ENCODE measurements at places on chromosomes 4 and X. TPM values are rescaled to one million over a fixed set of nuclear protein-coding genes. Genes with fewer than 3 reads are reported as not detected.
A peak's percentile ranks its signal among the peaks of the same experiment; 100 is the strongest.

GRCh38 chr4:140154572-140154891 is 548 bp upstream of the MAML3 start:
- DNase-seq: no peak

- no peak for DNase-seq
These were observed 414.2 kb upstream of the DIPK2B start for GRCh38 chrX:45614853-45615252.

DNA sequence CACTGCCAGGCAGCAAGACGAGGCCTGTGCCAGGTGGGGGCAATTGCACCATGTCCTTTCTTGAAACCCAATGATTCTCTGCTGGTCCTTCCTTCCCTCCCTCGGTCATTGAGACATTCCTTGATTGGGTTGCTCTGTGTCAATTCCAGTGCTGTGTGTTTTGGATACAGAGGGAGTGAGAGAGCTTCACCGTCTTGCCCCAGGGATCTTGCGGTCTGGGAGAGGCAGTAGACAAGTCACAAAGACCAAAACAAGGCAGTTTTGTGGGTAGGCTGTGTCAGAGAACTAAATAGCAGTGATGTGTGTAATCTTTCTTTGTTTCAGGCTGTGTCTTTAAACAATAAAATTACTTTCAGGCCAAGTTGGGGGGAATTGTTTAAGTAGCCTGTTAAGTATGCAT is 38.8 kb upstream of the TADA2B start:
- no peak for DNase-seq

DNA sequence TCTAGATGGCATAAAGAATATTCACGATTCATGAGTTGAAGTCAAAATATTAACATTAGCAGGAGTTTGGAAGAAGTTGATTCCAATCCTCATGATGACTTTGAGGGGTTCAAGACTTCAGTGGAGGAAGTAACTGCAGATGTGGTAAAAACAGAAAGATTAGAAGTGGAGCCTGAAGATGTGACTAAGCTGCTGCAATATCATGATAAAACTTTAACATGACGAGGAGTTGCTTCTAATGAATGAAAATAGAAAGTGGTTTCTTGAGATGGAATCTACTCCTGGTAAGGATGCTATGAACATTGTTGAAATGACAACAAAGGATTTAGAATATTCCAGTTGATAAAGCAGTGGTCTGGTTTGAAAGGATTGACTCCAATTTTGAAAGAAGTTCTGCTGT is 70.1 kb upstream of the TMLHE start:
- DNase-seq: no peak

GRCh38 chr4:24195991-24196736 is 306.3 kb upstream of the PPARGC1A start:
- no peak for DNase-seq

GRCh38 chr4:134702374-134702773 is 500.8 kb upstream of the PABPC4L start:
- no peak for DNase-seq

DNA sequence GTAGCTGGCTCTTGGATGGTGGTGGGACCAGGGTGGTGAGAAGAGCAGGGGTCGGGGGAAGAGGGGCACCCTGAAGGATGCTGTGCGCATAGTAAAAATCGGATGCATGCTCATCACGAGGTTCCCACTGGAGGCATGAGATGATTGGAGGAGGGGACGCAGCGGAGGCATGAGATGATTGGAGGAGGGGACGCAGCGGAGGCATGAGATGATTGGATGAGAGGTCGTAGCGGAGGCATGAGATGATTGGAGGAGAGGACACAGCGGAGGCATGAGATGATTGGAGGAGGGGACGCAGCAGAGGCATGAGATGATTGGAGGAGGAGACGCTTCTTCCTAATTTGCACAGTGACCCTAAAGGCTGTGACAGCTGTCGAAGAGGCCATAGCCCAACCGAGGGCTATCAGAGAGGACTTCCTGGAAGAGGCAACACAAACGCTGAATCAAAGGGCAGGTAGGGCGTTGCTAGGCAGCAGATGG is 106.7 kb downstream of the ADRA2C start:
- DNase-seq: no peak

- DNase-seq: no peak
These were observed 196.0 kb upstream of the DCAF8L1 start for GRCh38 chrX:28177202-28177601.

GRCh38 chrX:100931218-100931924 is 2.7 kb upstream of the XKRX start:
- no peak for DNase-seq

DNA sequence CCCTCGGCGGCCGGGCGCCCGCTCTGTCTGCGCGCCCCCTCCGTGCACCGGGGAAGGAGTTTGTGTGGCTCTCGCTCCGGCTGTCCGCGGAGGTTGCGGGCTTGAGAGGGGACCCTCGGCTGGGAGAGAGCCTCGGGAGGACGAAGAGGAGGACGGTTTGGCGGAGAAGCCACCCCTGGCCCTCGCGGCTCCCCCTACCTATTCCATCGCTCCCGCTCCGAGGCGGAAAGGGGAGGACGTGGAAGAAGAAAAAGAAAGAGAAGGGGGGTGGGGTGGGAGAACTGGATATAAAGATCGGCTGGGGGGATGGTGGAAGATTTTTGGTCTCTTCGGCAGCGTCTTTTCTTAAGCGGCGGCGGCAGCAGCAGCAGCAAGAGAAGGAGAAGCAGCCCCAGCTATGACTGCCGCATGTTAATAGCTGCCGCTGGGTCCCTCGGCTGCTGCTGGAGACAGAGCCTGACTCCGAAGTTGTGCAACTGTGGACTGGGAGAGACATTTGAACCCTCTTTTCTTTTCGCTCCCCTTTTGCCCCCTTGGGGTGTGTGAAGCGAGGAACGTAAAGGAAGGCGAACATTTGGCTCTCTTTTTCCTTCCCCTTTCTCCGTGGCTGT is 895 bp downstream of the ADGRL3 start:
- DNase-seq: peak; percentile 42

DNA sequence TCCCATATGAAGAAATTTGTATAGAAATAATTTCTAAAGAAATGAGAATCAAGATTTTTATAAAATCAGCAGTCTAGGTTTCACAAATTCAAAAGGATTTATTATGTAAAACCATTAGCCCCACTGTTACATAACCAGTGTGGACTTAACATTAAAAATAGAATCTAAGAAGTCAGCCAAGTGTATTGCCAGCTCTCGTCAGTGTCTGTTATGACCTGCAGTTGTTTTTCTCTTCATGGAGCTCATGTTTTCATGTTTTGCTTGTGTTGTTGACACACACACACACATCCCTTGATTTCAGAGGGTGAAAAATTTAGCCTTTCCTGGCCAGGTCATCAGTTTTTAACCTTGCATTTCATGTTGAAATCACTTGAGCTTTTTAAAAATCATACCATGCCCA is 39.5 kb downstream of the USP38 start:
- no peak for DNase-seq

DNA sequence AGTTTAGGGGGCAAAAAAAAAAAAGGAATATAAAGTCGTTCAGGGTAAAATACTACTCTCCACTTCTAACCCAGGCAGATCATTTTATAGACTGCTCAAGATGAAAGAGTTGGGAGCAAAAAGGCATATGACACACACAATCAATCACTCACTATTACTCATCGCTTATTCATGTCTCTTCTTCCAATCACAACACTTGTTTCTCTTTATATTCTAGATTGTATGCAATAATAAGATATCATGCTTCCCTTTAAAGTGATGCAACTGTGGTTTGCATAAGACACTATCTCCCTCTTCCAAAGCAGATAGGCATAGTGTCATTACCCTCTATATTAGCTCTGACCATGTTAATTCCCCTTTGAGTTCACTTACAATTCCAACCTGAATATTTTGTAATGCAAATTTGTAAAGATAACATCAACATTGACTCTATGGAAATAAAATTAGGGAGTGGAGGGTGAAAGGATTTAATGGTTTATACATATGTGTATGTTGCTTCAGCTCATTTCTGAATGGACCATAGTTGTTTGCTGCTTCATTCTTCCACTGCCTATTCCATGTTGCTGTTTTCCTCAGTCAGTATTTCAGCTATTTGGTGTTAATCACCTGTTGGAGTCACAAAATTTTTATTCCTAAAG is 154.9 kb upstream of the EPHA5 start:
- no peak for DNase-seq

DNA sequence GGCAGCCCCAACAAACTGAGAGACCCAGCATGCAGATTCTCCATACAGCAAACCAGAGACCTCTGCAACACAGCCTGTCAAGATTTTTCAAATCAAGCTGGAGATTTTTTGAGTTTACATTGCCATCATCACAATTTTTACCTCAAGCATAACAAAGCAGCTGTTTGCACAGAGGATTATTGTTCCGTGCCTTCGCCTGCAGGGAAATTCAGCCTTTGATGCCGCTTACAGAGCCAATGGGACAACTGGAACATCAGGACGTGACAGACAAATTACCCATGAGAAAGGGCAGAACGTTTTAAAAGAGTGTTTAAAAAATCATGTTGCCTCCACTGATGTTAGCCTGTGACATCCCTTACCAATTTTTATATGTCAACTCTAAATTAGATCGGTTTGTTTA is 363.7 kb downstream of the FBXW7 start:
- DNase-seq: no peak

- no peak for DNase-seq
These were observed 10.2 kb downstream of the NAT8L start for GRCh38 chr4:2069161-2069971.

- DNase-seq: no peak
These were observed 102.0 kb upstream of the PDLIM3 start for GRCh38 chr4:185637163-185637875.

DNA sequence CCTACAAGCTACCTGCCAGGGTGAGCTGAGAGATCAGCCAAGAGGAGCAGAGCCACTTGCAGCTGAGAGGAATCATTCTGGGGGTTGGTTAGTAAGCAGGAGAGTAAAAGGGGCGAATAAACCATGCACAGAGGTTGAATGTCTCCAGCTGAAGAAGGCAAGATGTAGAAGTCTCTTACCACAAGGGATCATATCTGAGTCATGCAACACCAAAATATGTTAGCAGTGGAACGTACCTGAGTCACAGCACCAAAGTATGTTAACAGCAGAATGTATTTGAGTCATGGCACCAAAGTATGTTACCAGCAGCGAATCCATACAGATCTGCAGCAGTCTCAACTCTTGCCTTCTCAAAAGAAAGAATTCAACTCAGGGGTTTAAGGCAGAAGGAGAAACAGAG is 29.9 kb downstream of the C4orf51 start:
- DNase-seq: no peak

GRCh38 chrX:103687073-103687695 is 685 bp upstream of the MORF4L2 start:
- DNase-seq: peak; percentile 89

- no peak for DNase-seq
These were observed 15.1 kb upstream of the REPS2 start for GRCh38 chrX:16931371-16931770.

DNA sequence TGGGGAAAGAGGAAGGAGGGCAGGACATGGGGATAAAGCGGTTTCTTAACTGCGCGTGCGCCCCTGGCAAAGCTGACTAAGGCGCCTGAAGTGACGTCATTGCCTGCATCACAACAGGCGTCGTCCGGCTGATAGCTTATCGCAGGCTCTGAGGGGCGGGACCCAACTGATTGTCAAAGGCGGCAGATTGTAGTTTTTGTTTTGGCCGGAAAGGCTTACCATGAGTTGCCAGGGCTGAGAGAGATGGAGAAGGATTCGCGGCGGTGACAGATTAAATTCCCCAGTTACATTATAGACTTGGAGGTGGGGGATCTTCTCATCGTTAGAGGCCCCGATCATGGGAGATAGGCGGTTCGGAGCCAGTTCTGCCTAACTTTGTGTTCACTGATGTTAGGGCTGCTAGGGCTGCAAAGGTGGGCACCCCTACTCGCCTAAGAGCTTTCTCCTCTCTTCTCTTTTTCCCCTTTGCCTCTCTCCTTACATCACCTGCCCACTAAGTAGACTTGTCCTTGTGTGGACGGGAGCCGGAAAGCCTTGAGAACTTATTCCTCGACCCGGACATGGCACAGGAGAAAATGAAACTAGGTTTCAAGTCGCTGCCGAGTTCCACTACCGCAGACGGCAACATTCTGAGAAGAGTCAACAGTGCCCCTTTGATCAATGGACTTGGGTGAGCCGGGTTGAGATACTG is 148.9 kb upstream of the PLAC1 start:
- peak; percentile 91 for DNase-seq

DNA sequence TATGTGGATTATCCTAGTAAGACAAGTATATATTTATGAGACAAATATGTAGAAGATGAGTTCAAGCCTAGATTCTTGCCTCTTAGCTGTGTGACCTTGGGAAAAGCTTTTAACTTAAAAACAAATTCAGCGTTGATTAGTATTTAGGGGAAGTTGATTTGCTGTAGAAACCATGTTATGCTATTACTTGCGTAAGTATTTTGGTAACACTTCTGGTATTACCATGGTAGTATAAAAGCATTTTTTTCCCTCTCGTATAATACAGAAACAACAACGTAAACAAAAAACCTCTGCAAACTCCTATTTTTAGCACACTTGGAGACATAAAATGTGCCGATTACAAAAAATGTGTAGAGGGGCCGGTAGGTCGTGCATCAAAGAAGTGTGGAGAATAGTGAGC is 33.2 kb downstream of the STAG2 start:
- no peak for DNase-seq

DNA sequence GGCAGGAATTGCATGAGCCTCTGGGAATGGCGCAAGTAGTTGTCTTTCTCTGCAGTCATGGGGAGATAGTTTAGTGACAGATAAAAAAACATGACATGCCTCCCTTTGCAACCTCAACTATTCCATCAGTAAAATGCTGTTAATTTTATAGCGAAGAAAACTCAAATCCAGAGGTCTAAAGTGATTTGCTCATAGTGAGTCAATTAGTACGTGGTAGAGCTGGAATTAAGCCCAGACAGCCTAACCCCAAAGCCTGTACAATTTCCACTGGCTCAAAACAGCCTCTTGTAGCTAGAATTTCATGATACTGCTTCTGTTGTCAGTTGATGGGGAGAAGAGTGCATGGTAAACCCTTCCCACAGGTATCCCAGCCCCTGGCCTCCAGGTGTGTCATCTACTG is 81.3 kb upstream of the TRPC5 start:
- DNase-seq: no peak

SLC9B2 gene
- polyA plus RNA-seq: 3.4 TPM

CTSO gene
- 3.3 TPM for polyA plus RNA-seq

DCUN1D4 gene
- polyA plus RNA-seq: 13.5 TPM

AADAT gene
- 1.1 TPM for polyA plus RNA-seq

CYLC1 gene
- not detected for polyA plus RNA-seq

ZAR1 gene
- not detected for polyA plus RNA-seq

DCHS2 gene
- 0.03 TPM for polyA plus RNA-seq

GABRA4 gene
- not detected for polyA plus RNA-seq

ABHD18 gene
- 8.3 TPM for polyA plus RNA-seq

MED14 gene
- polyA plus RNA-seq: 14.3 TPM

ADGRL3 gene
- polyA plus RNA-seq: 0.08 TPM

FGA gene
- polyA plus RNA-seq: not detected

COX7B2 gene
- polyA plus RNA-seq: not detected

FOXR2 gene
- polyA plus RNA-seq: not detected

SPANXB1 gene
- polyA plus RNA-seq: not detected

RASL11B gene
- 0.09 TPM for polyA plus RNA-seq

Data from psoas muscle (tissue), 8 donors.